Brain microvascular endothelial cell (primary cell): ENCODE measurements at places on chromosomes 7 and 10.

DNA sequence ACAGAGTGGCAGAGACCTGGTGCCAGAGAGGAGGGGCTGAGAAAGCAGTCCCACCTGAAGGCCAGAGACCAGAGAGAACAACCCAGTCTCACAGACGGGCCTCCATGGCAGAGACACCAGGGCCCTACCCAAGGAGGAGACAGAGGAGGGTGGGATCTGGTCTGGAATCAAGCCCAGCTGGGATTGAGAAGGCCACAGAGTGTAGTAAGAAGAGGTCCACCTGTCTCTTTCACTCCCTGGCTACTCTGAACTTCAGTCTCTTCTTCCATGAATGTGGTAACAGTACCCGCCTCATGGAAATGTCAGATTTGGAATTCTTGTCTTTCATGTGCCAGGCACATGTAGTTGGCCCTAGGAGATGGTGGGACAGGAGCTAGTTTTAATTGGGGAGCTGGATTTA is 55.6 kb downstream of the CLIP2 start:
- DNase-seq = no peak

DNA sequence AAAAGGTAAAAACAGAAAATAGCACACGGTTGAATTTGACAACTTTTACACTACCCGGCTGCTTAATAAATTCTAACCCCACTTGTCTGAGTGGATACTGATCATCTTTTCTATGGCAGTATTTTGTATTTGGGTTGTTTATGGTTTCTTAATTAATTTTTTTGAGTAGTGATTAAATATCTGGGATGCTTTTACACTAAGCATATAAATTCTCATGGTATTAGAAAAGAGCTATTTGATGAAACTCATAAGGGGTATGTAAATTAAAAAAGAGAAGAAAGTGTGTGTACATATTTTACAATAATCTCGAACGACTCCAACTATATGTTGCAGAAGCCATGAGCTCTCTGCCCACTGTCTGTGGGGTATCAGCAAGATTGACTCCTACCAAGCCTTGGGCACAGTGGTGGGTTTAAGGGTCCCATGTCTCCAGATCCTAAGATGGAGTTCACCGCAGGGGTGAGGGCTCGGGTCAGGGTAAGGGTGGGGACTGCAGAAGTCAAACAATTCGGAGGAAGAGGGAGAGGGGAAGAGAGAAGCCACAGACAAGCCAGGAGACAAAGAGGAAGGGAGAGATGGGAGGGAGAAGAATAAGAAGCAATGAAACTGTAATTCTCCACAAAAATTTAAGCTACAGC is 7.6 kb upstream of the HOXA13 start:
- DNase-seq = no peak

DNA sequence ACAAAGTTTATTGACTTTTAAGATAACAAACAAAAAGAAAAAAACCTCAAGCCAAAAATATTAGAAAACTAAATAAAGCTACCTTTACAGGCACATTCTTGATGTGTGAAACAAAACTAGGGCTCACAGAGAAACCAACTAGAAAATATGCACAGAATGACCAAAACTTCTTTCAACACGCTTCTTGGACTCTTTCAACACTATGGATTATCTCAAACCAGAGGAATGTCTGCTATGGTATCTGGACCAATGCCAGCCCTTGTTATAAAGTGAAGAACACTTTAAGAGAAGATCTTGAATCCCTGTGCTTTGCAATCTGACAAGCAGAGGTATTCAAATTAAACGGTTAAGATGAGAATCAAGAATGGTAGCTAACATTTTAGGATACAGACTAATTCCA is 76.6 kb downstream of the DNAJC1 start:
- peak; percentile 94 for DNase-seq

DNA sequence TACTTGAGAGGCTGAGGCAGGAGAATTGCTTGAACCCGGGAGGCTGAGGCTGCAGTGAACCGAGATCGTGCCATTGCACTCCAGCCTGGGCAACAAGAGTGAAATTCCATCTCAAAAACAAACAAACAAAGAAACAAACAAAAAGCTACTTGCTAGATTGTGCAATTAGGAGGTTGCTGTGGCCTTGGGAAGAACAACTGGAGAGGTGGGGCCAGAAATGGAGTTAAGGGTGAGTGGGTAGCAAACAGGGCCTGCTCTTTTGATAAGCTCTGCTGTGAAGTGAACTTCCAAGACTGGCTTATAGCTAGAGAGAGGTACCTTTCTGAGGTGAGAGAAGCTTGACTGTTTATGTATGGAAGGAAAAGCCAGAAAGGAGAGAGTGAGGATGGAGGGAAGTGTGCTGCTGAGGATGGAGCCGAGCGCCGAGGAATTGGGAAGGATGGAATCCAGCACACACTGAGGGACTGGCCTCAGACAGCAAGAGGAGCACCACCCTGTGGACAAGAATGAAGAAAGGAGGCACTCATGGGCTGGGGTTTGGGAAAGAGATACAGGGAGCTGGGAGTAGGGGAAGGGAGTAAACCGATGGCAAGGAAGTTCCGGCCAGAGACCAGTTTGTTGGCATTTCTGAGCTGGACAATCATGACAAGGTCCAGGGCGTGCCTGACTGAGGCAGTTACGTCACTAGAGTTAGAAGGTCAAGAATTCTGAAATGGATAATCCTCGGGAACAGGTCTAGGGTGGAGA is 7.0 kb upstream of the RPEL1 start:
- DNase-seq = peak; percentile 44

DNA sequence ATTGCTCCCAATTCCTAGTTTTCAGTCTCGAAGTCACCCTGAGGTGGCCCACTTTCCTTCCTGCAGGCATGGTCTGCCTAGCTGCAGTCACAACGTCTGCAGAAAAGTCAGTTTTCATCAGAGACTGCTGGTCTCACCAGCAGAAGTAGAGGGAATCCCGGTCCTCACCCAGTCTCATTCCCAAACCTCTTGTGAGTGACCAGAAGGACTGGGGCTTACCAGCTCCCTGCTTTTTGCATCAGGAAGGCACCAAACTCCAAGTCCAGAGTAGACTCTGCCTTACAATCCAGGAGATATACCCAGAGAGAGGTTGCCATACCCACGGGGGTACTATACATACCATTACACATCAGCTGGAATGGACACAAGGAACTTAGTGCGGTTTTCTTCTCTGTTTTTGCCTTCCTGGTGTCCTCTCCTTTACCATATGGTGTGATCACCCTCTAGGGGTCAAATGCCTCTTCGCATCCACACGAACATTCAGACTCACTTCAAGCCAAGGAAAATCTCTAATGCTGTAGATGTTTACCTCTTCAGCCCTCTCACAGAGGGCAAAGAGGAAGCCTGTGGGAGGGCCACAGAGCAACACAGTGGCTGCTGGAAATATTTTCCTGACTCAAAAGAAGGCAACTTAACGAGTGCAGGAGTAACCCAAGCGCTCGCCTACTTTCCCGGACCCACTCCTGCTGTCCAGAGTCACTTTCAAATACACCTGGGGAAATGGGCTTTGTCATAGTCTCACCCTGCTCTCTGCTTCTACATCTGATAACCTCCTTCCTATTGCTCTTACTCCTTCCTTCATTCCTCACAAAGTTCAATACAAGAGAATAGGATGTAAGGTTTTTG is 220.9 kb downstream of the C7orf25 start:
- peak; percentile 55 for DNase-seq

DNA sequence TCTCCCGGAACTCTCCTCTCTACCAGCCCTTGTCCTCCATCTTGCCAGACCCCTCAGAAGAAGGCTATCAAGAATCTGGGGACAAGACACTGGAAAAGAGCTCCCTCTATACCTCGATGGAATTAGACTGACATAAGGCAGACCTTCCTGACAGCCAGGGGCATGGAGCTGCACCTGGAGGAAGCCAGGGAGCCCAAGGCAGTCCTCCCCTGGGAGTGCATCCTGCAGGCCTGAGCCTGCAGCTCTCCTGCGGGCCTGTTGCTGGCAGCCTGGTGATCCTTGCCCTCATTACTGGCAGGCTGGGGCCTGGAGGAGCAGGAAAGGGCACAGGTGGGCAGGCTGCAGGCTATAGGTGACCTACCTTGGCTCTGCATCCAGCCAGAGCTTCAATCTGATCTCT is 323.4 kb downstream of the GRID1 start:
- DNase-seq = no peak

- DNase-seq = no peak
These were observed 17.2 kb downstream of the STAMBPL1 start for GRCh38 chr10:88896994-88897853.

DNA sequence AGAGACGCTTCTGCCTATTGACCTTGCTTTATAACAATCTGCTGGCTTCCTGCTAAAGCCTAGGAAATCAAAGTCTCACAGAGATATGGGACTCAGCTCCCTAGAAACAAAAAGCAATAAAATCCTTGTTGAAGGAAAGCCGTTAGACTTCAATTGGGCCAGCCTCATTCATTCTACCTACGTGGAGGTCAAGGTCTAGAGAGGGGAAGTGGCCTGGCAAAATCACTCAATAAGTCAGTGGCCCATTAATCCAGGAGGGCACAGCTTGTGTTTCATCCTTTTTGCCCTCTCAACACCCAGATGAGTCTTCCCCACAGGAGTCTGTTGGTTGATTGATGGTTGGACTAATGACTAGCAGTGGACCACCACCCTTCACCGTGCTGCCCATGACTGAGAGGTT is 40.5 kb upstream of the ACSL5 start:
- no peak for DNase-seq

DNA sequence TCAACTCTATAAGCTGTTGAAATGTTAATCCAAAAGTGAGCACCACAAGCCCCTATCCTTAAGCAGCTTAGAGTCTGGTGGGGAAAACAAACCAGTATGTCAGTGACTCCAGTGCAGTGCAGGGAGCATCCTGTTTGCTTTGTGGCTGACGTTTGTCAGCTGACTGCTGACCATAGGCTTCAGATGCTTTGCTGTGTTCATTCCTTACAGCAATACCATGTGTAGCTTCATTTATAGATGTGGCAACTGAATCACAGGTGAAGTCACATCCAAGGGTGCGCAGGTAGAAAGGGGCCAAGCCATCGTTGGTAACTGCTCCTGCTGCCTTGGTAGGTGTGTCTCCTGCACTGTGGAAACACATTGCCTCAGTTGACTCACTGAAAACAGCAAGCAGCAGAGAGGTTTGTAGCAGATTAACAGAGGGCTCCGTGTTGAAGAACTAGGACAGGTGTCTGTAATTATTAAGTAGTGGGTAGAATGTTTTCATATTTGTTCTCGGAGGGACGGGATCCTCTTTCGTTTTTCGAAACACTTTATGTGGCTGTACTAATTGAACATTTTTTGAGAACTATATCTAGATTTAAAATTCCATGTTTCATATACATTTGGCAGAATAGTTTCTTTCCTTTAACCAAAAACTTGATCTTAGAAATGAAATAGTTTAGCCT is 2.0 kb downstream of the INSIG1 start:
- DNase-seq = no peak

GRCh38 chr10:131804551-131805295 is 96.1 kb upstream of the PPP2R2D start:
- DNase-seq = no peak

GRCh38 chr7:22611758-22612079 is 111.7 kb upstream of the STEAP1B start:
- no peak for DNase-seq

GRCh38 chr10:97572214-97572989 is at the start of gene ANKRD2:
Gene ANKRD2, plus strand, starts transcription at chr10:97572779. Its CDS starts 10 bp downstream, at chr10:97572789.
- DNase-seq = peak; percentile 53

DNA sequence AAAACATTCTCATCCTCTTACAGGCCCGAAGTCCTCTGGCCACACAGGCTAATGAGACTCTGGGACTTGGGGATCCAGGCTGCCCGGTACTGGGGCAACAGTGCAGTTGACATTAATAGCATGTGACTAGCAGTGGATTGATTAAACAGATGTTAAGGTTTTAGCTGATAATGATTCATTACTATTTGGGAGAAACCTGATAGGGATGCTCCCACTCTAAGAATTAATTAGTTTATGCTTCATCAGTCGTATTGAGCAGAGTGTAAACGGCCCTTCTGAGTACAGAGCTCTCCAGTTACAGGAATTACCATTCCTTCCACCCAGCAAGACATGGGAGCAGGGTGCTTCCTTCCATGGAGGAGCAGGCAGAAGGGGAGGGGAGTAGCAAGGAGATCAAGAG is 82.7 kb downstream of the RPS24 start:
- DNase-seq = no peak

GRCh38 chr7:135272303-135272702 is 38.7 kb downstream of the STRA8 start:
- no peak for DNase-seq

DNA sequence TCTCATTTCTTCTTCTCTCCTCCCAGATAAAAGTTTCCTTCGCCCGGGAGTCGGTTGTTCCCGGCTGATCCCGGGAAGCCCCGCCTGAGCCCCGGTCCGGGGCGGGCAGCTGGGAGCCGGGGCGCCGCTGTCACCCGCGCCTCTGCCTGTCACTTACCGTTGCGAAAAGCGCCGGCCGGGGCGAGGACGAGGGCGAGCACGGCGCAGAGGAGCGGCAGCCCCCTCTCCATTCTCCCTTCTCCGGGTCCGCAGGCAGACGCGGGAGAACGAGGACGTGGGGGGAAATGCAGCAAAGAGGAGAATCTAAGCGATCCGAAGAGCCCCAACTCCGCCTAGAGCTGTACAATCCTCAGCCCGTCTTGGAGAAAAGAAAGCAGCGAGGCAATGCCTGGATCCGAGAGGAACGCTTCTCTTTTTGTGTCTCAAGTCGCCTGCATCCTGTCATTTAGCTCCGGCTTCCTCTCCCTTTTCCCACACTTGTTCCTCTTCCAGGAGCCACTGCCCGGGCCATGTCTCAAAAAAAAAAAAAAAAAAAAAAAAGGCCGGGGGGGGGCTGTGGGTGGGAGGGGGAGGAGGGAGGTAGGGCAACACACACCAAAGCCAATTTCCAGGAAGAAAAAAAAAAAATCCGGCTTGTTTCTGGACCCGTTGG is at the start of gene NRP1:
Gene NRP1, minus strand, starts transcription at position 515 of the 652 bp plus-strand sequence. Its CDS starts 285 bp downstream, at position 230.
- peak; percentile 24 for DNase-seq

DNA sequence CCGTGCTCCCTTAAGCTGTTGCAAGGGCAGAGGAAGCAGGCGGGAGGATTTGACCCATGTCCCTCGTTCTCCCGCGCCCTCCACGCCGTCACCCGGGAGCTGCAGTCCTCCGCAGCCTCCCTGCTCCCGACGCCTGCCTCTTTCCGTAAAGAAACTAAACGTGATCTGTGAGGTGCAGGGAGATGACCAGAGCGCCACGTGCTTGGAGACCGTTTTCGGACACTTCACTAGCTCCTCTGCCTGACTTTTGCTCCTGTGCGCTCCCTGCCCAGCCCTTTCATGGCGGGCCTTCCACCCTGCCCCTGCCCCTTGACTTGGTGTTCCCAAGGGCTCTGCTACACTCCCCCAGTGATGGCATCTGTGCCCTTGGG is 171.2 kb downstream of the LSM5 start:
- no peak for DNase-seq
